BJ (cell line): ENCODE measurements at places on chromosomes 11 and 22. TPM values are rescaled to one million over a fixed set of nuclear protein-coding genes. Genes with fewer than 3 reads are reported as not detected.

GRCh38 chr11:10487002-10487647 lies 32.1 kb downstream of the AMPD3 start:
- DNase-seq: no peak

- DNase-seq: no peak
Measured at GRCh38 chr11:64534391-64534801, 56.6 kb upstream of the SLC22A12 start.

GRCh38 chr11:69711822-69712801 lies 8.3 kb upstream of the FGF19 start:
- no peak for DNase-seq

DNA sequence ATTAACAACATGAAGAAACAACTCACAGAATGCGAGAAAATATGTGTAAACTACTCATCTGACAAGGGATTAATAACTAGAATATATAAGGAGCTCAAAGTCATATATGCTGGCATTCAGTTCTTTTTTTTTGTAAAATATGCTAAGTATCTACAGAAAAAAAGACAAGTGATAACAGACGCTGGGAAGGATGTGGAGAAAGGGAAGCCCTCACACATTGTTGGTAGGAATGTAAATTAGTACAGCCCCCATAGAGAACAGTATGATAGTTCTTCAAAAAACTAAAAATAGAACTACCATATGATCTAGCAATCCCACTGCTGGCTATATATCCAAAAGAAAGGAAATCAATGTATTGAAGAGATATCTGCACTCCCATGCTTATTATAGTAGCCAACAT lies 13.8 kb downstream of the GAB2 start:
- DNase-seq: no peak

GRCh38 chr11:17354601-17354991 lies 3.0 kb downstream of the NCR3LG1 start:
- DNase-seq: peak; percentile 19

DNA sequence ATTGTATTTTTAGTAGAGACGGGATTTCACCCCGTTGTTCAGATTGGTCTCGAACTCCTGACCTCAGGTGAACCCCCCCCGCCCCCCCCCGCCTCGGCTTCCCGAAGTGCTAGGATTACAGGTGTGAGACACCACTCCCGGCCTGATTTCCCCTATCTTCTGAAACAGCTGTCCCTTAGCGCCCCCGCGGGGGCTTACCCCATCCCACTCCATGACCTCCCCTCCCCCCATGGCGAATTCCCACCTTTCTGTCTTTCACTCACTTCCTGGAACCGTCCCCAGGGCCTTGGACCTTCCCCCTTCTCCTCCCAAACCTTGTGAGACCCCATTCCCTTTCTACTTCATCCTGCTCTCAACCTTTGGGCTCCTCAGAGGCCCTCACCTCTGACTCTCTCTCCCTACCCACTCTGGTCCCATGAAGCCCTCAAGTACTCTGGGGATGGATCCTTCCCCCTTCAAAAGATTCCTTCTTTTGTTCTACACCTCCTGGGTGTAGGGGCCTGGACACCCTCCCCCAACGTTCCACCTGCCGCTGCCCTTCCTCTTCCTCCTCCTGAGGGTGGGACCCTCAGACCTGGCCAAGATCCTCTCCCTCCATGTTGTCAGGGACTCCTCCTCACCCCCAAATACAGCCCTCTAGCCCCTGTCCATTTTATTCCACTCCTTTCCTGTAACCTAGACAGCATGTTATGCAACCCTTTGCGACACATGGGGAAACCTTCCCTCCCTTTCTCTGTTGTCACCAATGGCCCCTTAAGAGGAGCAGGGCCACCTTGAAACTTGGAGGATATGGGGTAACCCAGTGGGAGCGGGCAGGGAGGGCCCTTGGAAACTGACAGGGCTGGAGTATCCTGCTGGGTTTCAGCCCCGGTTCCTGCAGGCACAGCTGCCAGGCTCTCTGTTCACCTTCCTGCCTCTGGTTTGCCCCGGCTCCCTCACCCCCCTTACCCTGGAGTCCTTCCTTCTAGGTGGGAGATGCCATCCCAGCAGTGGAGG lies 1.1 kb downstream of the PRDX5 start:
- no peak for DNase-seq

- no peak for DNase-seq
Measured at GRCh38 chr11:97865424-97866012, 1155.2 kb upstream of the CNTN5 start.

- DNase-seq: peak; percentile 57
Measured at GRCh38 chr22:50308597-50308935, 1.1 kb upstream of the PLXNB2 start.

GRCh38 chr22:12601870-12602779 lies 2925.9 kb upstream of the OR11H1 start:
- no peak for DNase-seq

- no peak for DNase-seq
Measured at GRCh38 chr11:93248602-93249001, 50.8 kb upstream of the SLC36A4 start.

- DNase-seq: no peak
Measured at GRCh38 chr11:2593393-2593950, 106.3 kb downstream of the KCNQ1OT1 start.

DNA sequence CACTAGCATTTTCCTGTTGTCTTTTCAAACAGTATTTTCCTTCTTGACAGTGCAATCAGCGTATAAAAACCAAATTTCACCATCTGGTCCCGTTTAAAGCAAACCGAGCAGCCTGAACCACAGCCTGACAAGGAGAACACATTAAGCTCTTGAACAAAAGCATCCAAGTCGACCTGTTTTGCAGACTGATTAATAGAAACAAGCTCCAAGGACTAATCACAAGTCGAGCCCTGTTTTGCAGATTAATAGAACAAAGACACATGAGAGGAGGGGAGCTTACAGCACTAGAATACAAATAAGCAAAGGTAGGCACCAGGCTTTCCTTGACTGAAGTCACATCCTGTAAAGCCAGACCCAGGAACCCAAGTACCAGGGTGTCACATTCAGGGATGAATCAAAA lies 104.8 kb downstream of the MPPED2 start:
- DNase-seq: no peak

- no peak for DNase-seq
Measured at GRCh38 chr11:18046116-18046777, at the start of gene TPH1. TSS of gene TPH1 (minus strand) at chr11:18046269. CDS start at chr11:18040762, 5,507 bp downstream.

DNA sequence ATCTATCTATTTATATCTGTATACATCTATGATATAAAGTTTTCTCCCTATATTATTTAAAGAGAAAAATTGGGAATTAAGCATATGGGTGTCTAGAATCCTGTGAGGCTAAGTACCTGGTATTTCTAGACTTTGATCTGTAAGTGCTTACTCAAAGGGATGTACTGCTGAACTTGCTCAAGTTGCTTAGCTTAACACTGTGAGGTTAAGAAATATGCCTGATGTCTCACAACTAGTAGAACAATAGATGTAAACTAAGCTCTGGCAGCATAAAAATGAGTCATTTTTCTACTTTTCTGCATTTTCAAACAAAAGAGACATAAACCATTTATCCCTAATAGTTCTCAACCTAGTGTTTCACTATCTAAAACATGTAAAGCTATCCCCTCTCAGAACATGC lies 744.4 kb upstream of the ANO3 start:
- no peak for DNase-seq

DNA sequence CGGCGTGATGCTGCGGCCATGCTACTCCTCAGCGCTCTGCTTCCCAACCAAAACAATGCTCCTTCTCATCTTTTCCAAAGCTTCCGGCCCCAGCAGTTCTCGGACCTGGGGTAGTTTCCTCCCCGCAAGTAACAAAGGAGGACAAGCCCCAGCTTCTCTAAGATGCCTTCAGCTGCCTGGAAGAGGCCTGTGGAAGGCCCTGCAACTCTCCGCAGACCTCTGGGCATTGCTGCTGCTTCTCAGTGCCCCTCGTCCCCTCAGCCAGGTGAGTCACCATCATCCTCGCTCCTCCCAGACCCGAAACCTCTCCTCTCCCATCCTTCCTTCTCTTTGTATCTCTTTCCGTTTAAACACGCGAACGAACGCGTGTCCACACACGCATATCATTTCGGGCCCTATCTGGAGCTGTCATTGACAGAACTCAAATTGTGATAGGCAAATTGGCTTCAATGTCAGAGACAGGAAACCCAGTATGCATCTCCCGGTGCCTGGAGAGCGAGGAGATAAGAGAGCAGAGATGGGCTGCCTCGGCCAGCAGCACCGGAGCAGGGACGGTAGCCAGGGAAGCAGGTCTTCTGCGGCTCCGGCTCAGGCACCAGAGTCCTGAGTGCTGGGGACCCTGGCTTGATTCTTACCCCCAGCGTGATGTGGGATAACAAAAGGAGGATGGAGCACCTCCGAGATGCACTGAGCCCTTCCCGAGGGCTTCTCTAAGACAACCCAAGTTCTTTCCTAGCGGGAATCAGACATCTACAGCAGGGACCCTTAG lies 22.0 kb upstream of the JAM3 start:
- no peak for DNase-seq

DNA sequence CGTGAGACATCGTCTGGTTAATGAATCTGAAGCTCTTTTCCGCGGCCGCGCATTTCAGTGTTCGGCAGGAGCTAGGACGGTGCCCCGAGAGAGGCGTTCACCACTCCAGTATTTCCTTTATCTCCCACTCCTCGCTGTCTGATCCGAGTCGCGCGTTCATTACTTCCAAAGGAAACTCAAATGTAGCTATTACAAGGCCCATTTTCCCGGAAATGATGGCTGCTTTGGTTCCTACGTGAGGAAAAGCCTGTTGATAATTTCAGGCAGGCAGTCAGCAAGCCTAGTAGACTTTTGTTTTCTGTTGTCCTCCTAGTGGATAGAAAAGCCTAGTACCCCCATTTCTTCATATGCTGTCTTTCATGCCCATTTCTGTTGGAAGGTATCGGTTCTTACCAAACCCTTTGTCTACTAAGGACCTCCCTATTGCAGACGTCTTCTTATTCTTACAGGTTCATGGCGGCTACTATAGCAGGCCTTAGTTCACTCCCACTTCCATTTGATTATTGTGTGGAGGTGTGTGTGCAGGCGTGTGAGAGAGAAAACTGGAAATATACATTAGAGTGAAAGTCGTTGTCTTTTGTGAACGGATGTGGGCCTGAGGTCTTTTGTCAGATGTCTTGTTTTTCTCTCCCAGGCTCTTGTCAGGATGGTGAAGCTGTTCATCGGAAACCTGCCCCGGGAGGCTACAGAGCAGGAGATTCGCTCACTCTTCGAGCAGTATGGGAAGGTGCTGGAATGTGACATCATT lies 737 bp downstream of the RBM4 start:
- DNase-seq: no peak

DNA sequence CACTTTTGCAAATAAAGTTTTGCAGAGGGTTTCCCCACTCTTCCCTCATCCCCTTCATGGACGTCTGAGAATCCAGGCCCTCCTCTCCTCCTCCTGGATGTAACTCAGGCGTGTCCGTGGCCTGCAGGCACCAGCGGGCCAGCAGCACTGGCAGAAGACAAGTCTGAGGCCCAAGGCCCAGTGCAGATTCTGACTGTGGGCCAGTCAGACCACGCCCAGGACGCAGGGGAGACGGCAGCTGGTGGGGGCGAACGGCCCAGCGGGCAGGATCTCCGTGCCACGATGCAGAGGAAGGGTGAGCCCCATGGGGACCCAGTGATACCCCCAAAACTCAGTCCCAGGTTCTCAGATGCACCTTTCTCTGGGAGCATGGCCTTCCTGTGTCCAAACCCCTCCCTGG lies 14.4 kb downstream of the TUB start:
- DNase-seq: no peak

- DNase-seq: no peak
Measured at GRCh38 chr22:28977481-28977971, 84.1 kb downstream of the C22orf31 start.

- DNase-seq: no peak
Measured at GRCh38 chr22:19791243-19791642, 30.7 kb downstream of the TBX1 start.

GRCh38 chr11:46012185-46012584 lies 89.7 kb downstream of the LARGE2 start:
- DNase-seq: no peak

- DNase-seq: no peak
Measured at GRCh38 chr11:31844351-31844750, 33.2 kb upstream of the PAX6 start.

DNA sequence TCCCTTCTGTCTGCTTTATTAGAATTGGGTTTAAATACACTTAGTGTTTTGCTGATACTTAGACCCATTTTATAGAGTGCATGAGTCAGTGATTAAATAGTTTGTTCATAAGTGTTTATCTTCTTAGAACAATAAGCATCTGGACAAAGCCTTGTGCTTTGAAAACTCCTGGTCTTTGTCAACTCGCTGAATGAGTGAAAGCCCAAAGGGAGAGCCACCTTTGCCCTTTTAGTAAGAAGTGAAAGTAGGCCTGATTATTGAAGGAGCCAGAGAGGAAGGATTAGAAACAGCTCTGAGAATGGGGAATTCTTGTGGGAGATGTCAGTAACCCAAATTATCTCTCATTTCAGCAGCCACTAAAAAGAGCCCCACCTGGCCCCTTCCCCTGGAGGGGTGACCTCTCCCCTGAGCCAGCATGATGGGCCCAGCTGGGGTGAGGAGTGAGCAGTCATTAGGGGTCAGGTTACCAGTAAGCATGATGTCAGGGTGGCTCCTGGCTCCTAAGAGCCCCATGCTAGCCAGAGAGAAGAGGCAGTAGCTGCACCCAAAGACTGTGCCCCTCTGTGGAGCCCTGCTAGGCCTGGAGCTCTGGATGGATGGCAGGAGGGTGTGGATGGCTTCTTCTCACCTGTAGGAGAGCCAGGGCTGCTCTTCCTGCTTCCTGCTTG lies 125.1 kb upstream of the E2F8 start:
- no peak for DNase-seq

DNA sequence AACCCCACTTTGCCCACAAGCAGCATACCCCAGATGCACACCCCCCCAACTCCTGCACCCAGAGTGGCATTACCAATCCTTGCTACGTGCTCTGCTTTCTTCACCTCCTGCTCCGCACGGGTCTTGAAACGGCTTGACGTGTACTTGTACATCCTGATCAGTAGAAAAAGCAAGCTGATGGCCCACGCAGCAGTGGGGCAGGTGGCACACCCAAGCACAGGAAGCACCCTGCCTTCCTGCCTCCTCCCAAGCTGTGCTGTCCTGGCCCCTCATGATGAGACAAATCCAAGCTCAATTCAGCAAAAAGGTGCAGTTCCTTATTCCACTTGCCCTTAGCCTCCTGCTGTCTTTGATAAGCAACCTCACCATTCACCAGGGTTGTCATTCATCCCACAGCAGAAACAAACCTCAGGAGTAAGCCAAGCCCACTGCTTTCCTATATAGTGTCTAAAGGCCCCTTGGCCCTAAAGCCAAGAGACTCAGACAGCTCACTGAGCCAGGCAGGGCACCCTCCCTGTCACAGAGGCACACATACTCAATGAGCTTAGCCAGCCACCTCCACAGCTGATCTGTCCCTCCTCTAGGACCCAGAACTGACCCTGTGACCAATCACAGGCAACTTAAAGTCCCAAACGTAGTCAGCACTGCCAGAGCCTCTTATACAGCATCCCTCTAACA lies 27.8 kb downstream of the MORC2 start:
- DNase-seq: no peak

Gene NAT10
- 31.6 and 35.0 TPM in 2 replicates for polyA plus RNA-seq

Gene TREH
- not detected in 2 replicates for polyA plus RNA-seq

Gene ART1
- polyA plus RNA-seq: not detected in 2 replicates

Gene KCNK4
- 0.05 TPM in 1 of 2 replicates, not detected in the other for polyA plus RNA-seq

Gene PLEKHB1
- polyA plus RNA-seq: 0.29 and 0.40 TPM in 2 replicates

Gene SLC5A4
- polyA plus RNA-seq: not detected in 2 replicates

Gene CD151
- 1,448 and 2,262 TPM in 2 replicates for polyA plus RNA-seq

Gene TYR
- polyA plus RNA-seq: not detected in 2 replicates

Gene GGTLC2
- polyA plus RNA-seq: not detected in 2 replicates

Gene USH1C
- not detected in 2 replicates for polyA plus RNA-seq

Gene CNTF
- 0.15 and 0.63 TPM in 2 replicates for polyA plus RNA-seq
